ENCODE measurements at places on chromosomes 4 and X.

DNA sequence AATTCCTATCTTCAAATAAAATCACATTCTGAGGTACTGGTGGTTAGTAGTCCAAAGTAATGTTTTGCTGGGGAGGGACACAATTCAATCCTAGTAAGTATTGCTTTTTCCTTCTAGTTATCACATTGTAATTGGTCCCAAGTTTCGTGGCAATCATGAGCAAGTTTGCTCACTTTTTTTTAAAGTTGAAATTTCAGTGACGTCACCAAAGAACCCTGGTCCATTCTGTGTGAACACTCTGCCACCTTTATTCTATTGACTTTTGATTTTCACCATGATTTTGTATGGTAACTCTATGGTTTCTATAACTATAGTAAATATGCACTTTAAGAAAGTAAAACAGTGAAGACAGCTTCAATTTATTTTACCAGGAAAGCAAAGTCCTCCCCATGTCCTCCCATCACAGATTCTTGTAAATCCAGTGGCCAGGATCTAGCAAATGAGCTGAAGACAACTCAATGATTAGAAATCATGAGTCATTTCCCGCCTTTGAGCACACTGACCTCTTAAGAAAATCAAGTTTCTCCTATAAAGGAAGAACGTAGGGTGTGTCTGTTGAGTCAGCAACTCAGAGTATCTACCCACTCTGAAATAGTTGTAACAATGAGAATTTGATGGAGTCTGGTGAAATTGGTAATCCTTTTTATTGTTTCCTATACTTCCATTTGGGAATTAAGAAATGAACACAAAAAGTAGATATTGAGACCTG is 1306.6 kb upstream of the PABPC4L start:
- no peak for DNase-seq

DNA sequence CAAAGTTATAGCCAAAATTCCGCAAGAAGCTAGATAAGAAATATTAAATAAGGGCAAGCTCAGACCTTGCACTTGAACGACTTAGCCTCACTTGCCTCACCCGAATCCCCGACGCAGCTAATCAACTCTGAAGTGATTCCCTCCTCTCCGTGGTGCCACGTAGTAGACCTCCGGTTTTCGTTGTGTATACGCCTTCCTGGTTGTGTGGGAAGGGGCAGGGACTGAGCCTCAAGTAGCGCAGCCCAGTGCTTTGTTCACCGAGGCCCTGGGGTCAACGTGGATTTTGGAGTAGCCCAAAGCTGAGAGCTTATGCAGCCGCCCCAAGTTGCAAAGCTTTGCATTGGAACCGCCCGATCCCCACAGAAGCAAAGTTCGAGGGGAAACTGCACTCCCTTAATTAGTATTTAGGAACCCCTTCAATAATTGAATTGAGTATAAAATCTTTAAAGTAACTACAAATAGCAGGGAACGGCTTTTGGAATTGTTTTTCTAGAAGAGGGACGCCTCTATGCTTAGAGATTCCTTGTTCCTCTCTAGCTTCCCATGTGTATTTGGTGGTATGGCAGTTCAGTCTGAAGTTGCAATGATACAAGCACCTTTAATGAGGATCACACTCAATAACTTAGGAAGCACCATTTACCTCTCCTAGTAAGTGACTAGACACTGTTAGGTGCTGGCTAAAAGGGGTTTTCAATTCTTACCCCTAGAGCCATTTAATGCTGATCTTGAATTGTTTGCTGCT is 55.7 kb downstream of the LINC00632 start:
- no peak for DNase-seq

DNA sequence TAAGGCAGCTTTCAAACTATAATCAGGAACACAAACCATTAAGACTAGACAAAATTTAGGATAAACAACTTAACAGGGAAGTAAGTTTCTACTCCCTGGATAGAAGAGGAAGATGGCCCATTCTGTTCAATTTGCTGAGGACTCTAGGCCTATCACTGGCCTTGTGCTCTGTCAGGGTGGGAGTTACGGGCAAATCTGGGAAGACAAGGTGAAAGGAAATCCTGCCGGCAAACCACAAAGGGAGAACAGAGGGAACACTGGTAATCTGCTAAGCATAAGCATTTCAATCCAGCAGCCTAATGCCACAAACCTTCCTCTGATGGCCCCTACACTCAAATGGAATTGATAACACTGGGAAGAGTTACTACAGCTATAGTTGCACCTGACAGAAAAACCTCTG is 8.3 kb downstream of the GPR82 start:
- DNase-seq: no peak

DNA sequence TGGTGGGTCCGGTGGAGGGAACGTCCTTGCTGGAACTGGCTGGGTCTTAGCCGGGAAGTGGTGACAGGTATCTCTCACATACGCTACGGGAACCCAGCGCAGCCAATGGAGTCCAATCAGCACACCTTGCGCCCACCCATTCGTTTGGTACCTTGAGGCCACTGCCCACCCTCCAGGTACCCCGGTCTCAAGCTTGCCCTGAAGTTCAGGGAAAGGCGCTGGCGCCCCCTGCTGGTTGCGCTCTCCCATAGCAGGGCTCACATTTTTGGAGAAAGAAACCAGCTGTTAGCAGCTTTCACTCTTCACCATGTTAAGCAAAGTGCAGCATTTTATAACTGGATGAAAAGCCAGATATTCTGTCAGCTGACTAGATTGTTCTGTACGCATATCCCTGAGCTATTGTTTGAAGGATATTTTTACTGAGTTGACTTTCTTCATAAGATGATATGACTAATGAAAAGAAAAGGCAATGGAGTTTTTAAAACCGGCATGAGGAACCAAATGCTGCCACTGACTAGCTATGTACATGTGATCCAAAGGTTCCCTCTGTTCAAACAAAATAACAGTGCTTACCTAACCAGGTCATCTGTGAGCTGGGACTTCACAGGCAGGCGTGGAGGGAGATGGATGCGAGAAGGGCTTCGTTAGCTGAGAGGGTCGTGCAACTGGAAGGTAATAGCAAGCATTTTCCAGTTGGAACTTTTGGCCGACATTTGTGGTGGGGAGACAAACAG is 43.7 kb downstream of the OTOP1 start:
- no peak for DNase-seq

DNA sequence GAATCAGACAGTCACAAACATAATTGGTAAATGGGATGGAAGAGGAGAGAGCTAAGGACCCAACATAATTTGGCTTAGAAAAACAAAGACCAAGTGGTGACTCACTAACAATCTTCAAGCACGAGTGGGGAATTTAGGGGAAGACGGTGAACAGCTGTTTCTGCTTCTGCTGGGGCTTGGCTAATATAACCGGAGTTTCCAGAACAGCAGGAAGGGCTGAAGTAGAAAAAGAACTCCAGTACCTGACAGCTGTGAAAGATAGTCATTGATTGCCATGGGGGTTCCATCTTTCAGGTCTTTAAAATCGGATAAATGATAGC is 290.9 kb upstream of the LDB2 start:
- DNase-seq: no peak

DNA sequence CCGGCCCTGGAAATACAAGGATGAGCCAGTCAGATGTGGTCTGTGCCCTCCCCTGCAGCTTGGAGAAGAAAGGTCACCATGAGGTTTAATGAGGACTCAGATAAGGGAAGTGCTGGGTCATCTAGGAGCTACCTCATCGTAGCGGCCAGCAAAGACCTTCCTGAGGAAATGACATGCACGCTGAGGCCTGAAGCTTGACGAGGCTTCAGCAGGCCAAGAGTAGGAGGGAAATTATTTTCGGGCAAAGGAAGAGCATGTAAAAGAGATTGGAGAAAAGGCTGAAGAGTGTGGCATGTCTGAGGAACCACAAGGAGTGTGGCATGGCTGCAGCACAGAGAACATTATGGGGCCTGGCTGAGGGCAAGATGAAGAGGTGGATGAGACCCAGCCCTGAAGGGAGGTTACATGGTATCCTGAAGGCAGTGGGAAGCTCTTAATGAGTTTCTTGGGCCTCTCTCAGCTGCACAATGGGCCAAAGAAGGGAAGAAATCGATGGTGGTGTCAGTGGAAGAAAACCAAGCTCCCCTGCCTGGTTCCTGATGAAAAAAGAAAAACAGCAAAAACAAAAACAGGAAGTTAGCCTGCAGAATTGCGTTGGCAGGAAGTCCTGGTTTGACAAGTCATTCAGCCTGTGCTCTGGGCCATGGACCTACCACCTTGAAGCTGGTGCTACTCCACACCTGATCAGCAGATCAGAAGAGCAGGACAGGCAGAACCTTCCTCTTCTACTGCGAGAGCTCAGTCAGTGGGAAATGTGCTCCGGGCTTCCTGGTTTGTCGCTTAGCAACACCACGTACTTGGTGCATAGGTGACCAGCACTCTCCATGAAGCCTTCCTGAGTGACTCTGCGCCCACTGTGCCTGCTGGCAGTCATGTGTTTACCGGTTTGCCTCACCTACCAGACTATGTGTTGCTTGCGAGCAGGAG is 134.5 kb upstream of the KLF3 start:
- DNase-seq: peak; percentile 38

All from stimulated activated CD4-positive, alpha-beta T cell treated with anti-CD3 and anti-CD28 coated beads, Interleukin-15, amount 100 ng/mL, for 48 hours (primary cell).